Bronchus fibroblast of lung (primary cell): ENCODE measurements at places on chromosomes 11 and 22. TPM values are rescaled to one million over a fixed set of nuclear protein-coding genes. Genes with fewer than 3 reads are reported as not detected.

Gene HEPHL1
- total RNA-seq: not detected in 2 replicates

Gene SYNGR1
- 5.6 and 7.9 TPM in 2 replicates for total RNA-seq

Gene MFRP
- total RNA-seq: not detected in 2 replicates

Gene GRIK4
- total RNA-seq: 0.15 TPM in 1 of 2 replicates, not detected in the other

Gene VPREB1
- total RNA-seq: not detected in 2 replicates
